ENCODE measurements at places on chromosomes 4 and X.

DNA sequence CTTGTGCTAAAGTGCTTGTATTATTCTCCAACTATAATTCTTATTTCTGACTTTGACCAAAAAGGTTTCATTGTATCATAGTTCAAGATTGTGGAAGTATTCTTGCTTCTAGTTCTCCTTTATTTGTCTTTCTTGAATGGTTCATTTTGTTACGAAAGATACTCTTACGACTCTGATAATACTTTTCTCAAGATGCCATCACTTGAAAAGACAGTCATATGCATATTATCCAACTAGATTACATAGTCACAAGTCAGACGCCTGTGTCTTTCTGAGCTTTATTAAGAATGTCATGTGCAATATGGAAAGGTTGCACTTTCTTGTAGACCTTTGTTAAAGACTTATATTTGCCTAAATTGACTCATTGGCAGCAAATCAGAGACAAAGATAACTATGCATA lies 71.4 kb upstream of the HPGD start:
- no peak for DNase-seq

DNA sequence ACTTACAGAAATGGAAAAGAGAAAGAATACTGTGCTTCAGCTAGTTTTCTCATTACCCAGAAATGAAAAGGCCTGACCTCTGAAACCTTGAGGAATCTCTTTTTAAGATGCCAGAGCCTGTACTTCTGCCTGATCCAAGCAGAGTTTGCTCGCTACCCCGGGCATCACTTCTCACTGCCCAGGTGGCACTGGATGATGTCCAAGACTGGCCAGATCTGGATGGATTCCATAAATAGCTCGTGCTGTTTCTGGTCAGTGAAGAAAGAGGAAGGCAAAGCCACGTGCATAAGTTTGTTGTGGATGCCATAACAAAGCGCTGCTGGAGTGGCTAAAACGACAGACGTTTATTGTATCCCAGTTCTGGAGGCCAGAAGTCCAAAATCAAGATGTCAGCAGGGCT lies 133.5 kb downstream of the TBL1X start:
- no peak for DNase-seq

- no peak for DNase-seq
Observed at GRCh38 chr4:95701500-95702170, 138.3 kb upstream of the PDHA2 start.

DNA sequence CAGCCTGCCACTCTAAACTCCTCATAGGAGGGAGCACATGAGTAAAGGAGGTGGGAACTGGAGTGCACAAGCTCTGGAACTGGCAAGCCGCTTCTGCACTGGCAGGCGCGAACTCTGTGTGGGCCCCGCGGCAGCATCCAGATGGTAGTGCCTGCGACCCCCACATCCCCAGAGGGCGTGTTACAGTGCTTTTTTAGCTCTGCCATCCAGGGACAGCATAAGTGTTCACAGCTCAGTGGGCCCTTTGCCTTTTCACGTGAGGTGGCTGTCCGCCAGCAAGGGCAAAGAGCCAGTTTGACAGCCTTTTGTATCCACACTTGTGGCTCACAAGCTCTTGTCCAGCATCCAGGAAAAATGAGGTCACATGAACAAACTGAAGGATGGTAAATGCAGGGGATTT lies 581.6 kb upstream of the DIAPH2 start:
- DNase-seq: no peak

GRCh38 chrX:7689791-7690412 lies 153.1 kb upstream of the VCX start:
- no peak for DNase-seq

- no peak for DNase-seq
Observed at GRCh38 chr4:139145552-139145932, 31.5 kb downstream of the ELF2 start.

GRCh38 chrX:3076416-3076991 lies 35.2 kb downstream of the ARSF start:
- DNase-seq: no peak

DNA sequence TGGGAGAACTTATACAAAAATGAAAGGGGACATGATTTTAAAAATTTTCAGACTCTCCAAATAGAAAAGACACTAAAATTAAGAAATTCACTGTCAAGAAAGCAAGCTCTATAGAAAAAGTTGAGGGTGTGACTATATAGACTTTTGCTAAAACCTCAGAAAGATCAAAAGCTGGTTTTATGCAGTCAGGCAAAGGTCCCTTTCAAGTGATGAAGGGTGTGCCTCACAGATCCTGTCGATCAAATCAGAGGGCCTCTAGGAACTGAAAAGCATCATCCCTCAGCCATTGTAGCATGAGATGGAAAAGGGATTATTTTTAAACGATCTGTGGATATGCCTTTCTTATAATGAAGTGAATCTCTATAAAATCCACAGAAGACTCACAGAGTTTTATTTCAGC lies 116.5 kb downstream of the FAM13A start:
- no peak for DNase-seq

DNA sequence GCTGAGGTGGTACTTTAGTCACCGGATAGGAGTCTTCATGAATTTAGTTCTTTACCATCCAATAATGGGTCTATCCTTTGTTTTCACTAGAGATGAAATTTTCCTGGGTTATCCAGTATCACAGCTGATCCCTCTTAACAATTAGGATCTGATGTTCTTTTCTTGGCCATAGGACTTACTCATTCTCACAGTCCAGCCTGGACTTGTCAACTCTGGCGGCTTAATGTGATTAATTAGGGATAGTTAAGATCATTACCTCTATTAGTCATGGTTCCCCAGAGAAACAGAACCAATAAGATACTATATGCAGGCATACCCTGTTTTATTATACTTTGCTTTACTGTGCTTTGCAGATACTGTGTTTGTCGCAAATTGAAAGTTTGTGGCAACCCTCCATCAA lies 272.7 kb upstream of the FAT4 start:
- no peak for DNase-seq
